Endothelial cell of umbilical vein (primary cell): ENCODE measurements at places on chromosomes 6 and 20. TPM values are rescaled to one million over a fixed set of nuclear protein-coding genes. Genes with fewer than 3 reads are reported as not detected.

The ZNF451 gene
- 54.2 and 64.4 TPM in 2 replicates for total RNA-seq

The HLA-DOB gene
- 0.44 and 0.46 TPM in 2 replicates for total RNA-seq

The PRPH2 gene
- total RNA-seq: 0.40 and 0.48 TPM in 2 replicates

- no peak for DNase-seq
- H3K27ac ChIP-seq: no peak overlapping the region
- H3K36me3 ChIP-seq: no peaks in the 10 kb centered on the region
- peaks cover 10% of the 10 kb centered on the region for H3K4me1 ChIP-seq
Measured at GRCh38 chr20:62662422-62662821, 20.1 kb downstream of the SLCO4A1 start.

The TINAG gene
- total RNA-seq: 0.21 TPM in 1 of 2 replicates, not detected in the other

DNA sequence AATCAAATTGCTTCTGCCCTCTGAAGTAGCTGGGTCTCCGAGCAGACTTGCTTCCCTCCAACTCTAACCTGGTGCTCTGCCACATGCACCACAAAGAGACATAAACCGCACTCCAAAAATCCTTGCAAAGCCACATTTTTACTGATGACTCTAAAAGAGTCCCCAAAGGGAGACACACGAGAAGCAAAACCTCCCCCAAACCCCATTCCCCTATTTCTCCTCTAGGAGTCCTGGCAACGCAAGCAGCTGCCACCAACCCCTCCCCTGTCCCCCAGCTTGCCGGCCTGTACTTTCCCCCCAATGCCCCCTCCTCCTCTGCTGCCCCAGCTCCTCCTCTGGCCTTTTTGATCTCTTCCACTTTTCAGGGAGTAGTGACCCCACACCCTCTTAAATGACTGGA is 180.1 kb upstream of the ARID1B start:
- no peak overlapping the region for H3K27ac ChIP-seq
- no peak for DNase-seq
- no peaks in the 10 kb centered on the region for H3K36me3 ChIP-seq
- H3K27me3 ChIP-seq: no peaks in the 10 kb centered on the region
- H3K4me3 ChIP-seq: no peak overlapping the region

The DYNLT2 gene
- 0.88 and 1.5 TPM in 2 replicates for total RNA-seq
